ENCODE measurements at places on chromosomes 6 and 20.

- DNase-seq, result no peak
These were observed 35.0 kb upstream of the DSE start for GRCh38 chr6:116335612-116336215.

GRCh38 chr6:111534231-111534751 is 51.3 kb upstream of the REV3L start:
- no peak for DNase-seq

- DNase-seq, result no peak
These were observed 39.7 kb downstream of the KCNQ2 start for GRCh38 chr20:63432577-63433325.

DNA sequence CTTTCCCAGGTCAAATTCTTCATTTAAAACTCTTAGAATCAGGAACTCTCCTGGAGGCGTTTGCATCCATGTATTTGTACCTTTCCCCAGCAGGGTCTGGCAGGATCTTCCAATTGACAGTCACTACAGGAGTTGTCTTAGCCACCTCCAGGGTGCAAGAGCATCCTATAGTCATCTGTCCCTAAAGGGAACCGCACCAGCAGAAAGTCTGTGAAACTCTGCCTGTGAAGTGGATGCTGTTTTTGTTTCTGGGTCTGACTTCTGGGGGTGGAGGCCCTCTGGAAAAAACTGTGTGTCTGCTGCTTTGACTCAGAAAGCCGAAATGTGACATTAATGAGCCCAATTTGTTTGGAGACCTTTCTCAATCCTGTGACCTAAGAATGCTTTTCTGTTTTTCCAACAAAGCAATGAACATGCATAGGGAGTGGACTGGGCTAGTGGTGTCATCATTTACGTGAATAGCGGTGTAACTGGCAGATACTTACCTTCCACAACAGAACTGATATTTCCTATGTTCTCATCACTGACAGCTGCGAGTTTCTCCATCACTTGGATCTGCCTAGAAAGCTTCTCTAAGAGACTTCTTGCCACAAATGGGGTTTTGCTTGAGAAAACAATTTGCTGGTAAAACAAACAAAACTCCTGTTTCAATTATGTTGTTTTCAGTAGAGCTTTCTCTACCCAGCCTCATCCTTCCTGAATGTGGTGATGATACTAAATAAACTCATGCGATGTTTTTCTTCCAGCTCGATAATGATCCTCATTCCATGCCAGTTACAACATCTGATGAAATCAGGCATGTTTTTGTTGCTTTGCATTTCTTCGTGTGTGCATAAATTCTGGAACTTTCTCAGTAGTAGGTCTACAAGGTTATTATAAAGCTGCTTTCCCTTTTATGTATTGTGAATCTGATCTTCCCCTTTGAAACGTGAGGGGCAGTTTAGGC is 33.3 kb upstream of the ARMH2 start:
- DNase-seq, result no peak

- DNase-seq, result peak; percentile 25
These were observed 395.3 kb downstream of the CD109 start for GRCh38 chr6:74091136-74091793.

- DNase-seq, result no peak
These were observed 173.9 kb downstream of the NFATC2 start for GRCh38 chr20:51368461-51369211.

GRCh38 chr20:38139156-38139912 is 25.7 kb downstream of the TGM2 start:
- DNase-seq, result no peak

- DNase-seq, result no peak
These were observed 29.4 kb downstream of the TRPC4AP start for GRCh38 chr20:35063168-35063567.

- no peak for DNase-seq
These were observed 110.8 kb downstream of the PRND start for GRCh38 chr20:4832469-4832868.

GRCh38 chr20:48310305-48310704 is 517.5 kb downstream of the PREX1 start:
- no peak for DNase-seq

DNA sequence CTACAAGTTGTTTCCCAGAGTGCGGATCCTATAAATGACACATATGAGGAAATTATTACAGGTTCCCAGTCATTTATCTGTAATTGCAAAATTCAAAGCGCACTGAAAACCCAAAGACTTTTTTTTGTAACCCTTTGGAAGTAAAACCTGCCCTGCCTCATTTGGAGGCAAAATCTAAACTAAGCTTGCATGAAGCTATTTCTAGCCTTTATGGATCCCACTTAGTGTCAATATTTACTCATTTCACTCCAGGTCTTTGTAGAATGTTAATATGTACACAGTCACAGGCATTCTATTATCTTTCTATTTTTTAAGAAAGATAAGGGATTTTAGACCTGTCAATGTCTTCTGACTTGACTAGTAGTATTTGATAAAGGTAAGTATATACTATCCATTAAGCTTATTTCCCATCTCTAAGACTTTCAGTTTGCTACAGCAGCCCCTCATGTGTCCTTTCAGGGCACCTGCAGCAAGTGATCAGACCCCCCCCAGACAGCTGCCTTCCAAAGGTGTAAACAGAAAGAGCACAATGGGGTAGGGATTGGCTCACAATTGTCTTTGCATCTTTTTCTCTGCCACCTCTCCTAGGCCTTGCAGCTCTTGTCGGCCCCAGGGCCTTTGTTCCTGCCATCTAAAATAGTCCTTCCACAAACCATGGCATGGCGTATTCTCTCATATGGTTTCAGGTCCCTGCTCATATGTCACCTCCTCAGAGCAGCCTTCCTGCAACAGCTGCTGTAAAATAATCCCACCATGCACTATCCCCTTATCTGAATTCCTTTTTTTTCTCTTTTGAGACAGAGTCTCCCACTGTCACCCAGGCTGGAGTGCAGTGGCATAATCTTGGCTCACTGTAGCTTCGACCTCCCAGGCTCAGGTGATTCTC is 1.3 kb upstream of the REPS1 start:
- no peak for DNase-seq

DNA sequence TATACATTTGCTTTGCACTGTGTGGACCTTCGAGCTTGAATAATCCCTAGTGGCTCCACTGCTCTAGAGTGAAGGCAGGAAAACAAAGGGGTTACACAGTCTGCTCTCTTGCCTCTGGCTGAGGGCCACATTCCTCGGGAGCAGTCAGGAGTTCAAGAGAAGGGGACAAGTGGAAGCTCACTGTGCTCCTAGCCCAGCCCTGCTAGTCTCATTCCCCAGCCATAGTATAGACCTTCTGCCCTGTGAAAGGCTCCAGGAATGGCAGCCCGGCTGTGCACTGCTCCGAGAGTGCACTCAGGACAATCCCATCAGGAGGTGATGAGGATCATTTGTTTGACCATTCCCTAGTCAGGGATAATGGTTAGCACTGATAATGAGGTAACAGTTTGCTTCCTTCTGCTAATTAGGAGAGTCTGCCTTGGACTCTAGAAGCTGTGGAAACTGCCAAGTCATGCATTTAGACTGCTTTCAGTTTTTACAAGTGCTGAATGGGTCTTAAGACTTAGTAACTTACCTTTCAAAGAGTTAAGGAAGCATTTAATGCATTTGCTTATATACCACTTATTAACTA is 8.5 kb downstream of the IYD start:
- DNase-seq, result no peak

GRCh38 chr6:52399511-52400312 is 20.4 kb upstream of the EFHC1 start:
- DNase-seq, result no peak

DNA sequence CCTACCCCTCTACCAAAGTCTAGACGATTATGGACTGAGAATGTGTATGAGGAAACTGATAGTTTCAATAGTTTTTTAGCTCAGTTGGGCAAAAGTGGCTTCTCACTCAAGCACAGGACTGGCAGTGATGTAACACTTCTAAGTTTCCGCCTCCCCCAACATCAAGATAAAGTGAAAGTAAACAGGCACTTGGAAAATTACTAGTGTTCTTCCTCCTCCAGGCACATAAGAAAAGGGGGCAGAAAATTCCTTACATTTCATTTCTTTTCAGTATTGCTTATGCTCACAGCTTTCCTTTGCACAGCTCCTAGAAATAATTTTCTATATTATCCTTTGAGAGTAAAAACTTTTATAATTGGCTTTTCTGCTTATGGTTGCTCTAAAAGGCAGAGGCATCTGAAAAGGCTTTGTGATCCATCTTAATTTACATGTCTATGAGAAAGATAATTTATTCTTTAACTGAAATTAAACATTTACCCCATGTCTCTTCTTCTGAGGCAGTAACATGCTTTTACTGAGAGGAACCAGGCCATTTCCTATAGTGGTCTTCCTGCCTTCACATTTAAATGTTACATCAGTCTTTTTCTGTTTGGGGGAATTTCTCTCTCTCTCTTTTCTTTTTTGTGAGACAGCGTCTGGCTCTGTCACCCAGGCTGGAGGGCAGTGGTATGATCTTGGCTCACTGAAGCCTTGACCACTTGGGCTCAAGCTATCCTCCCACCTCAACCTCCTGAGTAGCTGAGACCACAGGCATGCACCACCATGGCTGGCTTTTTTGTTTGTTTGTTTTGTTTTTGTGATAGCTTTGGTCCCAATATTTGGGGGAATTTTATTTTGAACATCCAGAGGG is 65.0 kb upstream of the EEF1A1 start:
- no peak for DNase-seq

DNA sequence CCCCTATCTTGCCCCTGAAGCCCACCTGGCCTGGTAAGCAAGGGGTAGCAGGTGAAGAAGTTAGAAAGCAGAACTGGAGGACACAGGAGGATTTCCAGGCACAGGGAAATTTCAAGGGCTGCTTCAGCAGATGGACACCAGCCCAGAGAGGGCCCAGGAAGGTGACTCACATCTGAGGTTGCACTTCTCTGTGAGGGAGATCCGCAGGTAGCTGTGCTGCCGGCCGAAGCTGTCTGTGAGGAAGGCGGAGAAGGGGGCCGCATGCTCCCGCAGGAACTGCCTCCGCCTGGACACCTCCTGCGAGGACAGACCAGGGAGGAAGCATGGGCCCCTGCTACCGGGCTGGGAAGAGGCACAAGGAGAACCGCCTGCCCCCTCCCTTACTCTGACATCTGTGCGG is 7.1 kb downstream of the MOCS1 start:
- DNase-seq, result no peak

GRCh38 chr6:156719395-156719719 is 57.8 kb upstream of the ARID1B start:
- no peak for DNase-seq

DNA sequence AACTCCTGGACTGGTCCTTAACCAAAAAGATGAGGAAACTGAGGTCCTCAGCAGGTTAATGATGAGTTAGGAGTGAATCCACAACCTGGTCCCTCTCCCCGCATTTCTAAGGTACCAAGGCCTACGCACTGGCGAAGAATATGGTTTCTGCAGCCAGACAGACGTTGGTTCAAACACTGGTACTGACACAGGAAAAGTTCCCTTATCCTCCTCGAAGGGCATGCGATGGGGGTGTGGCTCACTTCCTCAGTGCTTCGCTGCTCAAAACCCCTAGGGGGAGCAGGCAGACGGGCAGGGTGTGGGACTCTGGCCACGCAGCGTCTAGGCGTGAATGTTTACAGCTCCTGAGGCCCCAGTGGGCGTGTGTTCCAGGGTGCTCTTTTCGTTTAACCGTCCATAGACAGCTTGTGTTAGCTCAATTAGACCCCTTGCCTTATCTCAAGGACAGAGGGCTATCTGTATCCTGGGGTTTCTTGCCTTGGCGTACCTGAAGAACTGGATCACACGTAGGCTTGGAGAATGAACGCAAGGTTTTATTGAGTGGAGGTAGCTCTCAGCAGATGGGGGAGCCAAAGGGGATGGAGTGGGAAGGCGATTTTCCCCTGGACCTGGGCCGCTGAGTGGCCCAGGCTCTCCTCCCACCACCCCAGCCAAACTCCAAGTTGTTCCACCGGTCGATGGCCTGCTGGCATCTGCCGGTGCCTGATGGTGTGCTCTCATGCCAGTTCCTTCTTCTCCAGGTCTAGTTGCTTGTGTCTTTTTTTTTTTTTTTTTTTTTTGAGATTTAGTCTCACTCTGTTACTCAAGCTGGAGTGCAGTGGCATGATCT is 31.8 kb upstream of the PTPN1 start:
- DNase-seq, result peak; percentile 58

DNA sequence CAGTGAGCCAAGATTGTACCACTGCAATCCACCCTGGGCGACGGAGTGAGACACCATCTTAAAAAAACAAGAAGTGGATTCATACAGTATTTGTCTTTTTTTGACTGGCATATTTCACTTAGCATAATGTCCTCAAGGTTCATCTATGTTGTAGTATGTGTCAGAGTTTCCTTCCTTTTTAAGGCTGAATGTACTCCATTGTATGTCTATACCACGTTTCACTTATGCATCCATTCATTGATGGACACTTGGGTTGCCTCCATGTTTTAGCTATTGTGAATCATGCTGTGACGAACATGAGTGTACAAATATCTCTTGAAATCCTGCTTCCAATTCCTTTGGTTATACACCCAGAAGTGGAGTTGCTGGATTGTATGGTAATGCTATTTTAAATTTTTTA is 28.9 kb upstream of the FAM83D start:
- no peak for DNase-seq

GRCh38 chr6:89199579-89199978 is 17.6 kb downstream of the GABRR1 start:
- no peak for DNase-seq

GRCh38 chr6:131309437-131309836 is 174.2 kb downstream of the AKAP7 start:
- DNase-seq, result no peak
